ENCODE measurements at places on chromosomes 11 and 22.

DNA sequence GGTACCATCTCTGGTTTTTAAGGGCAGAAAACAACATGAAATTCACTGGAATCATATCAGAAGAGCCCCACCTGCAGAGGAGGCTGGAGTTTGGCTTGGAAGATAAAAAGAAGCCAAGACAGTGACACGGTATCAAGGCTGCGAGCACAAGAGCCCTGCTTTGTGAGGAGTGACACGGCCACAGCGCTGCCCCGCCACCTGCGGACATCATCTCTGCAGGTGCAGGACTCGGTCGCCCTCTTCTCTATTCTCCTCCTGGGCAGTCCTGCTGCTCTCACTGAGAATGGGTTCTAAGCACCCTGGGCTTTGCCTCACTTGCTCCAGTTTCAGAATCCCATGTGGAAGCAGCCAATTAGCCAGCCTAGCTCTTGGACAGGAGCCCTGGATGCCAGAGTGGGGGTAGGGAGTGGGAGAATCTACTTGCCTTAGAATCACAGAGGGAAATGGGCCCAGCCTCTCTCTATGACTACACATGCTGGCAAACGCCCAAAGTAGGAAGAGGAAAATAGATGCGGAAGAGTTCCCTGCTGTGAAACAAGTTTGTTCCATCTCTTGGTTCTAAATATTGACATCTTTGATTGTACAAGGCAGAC lies 17.1 kb downstream of the APOL4 start:
- DNase-seq = no peak

- no peak for DNase-seq
Measured at GRCh38 chr22:48416396-48417224, 1411.1 kb downstream of the BRD1 start.

DNA sequence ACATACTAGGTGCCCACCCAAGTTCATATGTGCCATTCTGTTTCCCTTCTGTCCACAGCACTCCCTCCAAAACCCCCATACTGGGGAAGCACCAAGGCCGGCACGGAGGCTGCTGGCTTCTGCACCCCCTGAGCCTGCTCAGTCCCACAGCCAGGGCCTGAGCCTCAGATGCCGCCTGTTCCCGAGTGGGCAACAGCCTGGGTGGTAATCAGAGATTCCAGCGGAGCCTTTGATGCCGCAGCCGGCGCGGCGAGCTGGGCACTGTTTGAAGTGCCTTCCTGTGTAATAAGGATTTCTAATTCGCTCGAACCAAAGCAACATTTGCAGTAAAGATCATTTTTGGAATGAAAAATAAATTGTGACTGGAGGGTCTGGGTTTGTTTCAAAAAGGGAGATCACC lies 460.3 kb downstream of the SOX6 start:
- DNase-seq = no peak

- DNase-seq = no peak
Measured at GRCh38 chr11:2976294-2977063, 15.7 kb downstream of the NAP1L4 start.

DNA sequence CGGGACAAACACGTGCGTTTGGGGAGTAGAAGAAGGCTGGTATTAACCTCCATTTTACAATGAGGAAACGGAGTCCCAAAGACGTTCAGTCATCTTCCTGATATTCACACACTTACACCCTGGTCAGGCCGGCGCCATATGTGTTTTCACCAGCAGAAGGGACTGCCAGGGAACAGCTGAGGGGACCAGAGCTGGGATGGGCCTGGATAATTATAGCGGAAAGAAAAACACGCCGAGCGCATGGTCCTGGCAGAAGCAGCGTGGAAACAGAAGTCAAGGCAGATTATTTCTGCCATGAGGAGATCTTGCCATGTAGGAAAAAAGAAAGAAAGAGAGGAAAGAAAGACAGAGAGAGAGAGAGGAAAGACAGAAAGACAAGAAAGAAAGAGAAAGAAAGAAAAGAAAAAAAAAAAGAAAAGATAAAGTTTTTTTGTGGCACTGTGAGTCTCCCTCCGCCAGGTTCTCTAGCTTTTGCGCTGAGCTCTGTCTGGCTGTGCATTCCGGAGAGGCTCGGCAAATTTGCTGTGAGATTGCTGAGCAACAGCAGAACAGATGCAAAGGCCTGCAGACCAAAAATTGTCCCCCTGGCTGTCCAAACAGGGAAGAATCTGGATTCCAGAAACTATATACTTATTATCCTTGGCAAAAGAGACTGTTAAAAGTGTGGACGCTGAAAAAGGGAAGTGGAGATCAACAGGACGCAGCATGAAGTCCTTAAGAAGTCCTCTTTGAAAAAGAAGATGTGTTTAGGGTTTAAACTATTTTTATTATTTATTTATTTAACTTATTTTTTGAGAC lies 1.3 kb upstream of the UCP2 start:
- no peak for DNase-seq

DNA sequence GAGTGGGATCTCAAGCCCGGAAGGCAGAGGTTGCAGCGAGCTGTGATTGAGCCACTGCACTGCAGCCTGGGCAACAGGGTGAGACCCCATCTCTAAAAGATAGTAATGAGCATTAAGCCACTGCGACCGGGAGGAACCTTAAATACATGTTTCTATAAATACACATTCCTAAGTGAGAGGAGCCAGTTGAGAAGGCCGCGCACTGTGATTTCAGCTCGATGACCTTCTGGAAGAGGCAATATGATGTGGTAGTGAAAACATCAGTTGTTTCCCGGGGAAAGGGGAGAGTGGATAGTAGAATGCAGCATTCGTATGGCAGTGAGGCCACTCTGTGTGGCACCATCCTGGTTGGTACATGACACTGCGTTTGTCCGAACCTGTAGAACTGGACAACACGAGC lies 18.0 kb downstream of the PTDSS2 start:
- DNase-seq = no peak

GRCh38 chr22:26636296-26636695 lies 14.5 kb downstream of the CRYBA4 start:
- DNase-seq = no peak

- no peak for DNase-seq
Measured at GRCh38 chr11:1762537-1763302, 1.0 kb downstream of the CTSD start.

- DNase-seq = no peak
Measured at GRCh38 chr11:91840640-91841240, 383.9 kb upstream of the FAT3 start.

DNA sequence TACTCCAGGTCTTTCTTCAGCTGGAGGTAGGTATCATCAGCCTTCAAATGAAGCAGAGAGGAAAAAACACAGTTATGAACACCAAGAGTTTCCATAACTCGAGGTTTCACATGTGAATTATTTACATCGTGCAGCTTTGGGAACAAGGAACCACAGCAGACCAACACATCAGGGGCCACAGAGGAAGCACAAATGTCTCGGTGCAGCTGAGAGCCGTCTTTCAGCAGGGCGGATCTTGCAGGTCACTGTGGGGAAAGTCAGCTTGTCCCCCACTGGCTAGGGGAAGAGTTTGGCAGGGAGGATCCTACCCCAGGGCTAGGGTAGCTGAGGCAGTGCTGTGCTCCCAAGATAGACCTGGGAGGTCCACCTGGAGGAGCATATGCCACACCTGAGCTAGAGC lies 74.7 kb downstream of the C11orf58 start:
- no peak for DNase-seq

DNA sequence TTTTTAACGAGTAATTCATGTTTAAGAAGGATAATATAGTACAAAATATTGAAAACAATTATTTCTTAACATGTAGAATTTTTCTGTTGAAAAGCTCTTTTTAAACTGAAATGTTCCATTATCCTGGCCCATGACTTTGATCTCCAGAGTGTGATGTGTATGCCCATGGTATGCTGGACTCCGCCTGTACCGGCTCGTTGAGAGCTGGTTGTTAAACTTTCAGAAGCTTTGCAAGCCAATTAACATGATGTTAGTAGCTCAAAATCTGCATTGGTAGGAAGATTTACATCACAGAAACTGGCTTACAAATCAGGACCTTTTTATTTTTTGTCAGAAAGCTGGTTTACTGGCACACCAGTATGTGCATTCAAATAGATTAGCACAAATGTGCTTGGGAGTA lies 15.0 kb downstream of the SIK2 start:
- DNase-seq = no peak

DNA sequence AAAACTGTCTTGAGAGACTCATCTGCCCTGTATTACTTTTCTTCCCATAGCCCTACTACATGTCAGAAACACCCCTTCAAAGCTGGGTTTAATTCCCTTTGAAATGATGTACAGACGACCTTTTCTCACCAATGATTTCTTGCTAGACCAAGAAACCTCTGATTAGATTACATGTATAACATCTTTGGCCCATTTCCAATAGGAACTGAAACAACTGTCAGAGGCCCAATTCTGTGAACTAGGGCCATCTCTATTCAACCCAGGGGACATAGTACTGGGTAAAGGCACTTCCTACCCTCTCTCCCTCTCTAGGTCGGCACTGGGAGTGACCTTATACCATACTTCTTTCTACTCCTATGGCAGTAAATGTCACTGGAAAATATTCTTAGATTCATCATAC lies 19.4 kb downstream of the NPAT start:
- no peak for DNase-seq

- no peak for DNase-seq
Measured at GRCh38 chr11:117704395-117705100, 92.5 kb downstream of the DSCAML1 start.

DNA sequence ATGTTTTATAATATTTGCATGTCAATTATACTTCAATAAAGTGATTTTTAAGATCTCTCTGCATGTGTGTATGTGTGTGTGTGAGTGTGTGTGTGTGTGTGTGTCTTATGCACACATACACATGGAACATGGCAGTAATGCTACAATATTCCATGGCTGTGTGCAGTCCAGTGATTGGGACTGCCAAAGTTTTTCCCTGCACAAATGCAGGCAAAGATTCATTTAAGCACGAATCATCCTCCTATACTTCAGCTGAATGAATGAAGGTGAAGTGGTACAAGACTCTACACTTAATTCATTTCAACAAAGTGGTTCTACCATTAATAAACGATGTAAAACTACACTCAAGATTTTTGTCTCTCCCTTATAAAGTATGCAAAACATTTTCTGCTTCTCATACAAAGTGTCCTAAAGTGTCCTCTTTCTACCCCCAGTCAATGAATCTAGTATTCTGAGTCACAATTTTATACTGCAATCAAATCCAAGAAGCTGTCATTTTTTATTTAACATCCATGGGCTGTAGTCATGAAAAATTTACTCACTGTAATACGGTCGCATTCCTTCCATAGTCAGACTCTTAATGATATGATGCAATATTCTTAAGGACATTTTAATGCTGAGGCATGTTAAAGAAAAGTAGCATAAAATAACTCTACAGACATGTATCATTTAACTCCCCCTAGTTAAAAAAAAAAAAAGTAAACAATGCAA lies 132.4 kb downstream of the TTC28 start:
- DNase-seq = no peak

DNA sequence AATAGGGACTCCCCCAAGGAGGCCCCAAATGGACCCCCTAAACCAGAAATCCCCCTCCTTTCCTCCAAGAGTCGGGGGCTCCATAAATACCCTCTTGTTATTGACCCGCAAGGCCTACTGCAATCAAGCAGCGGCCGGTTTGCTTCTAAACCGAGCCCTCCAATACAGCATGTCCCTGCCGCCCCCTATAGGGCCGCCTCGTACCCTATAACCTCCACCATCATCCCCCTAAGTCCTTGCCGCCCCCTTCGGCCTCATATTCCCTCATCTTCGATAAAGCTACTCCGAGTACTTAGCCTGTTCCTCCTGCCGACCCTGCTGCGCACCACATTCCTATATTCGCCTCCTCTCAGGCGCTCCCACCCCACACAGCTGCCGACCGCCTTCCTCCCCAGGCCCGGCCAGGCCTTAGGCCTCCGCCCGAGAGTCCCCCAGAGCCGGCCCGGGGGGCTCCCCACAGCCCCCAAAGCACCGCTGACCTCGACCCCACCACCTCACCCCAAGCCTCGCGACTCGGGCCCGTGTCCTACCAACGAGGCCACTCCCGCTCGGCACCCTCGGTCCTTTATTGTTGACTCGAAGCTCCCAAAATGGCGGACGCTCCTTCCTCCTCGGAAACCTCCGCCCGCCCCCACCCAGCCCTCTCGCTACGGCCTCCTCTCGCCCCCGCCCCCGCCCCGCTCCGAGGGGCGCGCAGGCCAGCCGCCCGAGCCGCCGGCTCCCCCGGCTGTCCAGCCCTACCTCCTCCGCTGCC lies 430 bp downstream of the DDX6 start:
- peak; percentile 68 for DNase-seq

DNA sequence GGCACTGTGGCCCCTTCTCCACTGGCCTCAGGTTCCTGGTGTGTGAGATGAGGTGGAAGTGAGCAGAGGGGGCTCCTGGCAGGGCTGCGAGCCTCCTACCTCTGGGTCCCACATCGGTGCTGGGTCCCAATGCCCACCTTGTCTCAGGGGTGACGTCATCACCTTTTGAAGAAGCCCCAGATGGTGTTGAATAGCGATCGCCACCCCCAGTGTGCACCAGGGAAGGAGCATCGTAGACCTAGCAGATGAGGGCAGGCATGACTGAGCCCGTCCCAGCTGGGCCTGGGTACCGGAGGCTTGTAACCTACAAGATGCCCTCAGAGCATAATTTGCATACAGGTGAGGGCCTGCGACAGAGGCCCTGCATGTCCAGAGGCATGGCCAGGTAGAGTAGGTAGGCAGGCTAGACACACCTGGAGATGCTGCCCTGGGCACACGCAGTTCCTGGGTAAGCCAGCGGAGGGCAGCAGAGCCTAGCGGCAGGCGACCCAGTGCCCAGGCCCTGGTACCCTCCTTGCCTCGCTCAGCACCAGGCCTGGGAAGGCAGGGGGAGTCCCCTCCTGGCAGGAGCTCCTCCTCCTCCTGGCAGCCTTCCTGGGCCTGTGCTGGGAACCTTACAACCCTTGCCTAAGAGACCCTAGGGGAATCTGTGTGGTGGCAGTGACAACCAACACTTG lies 52.5 kb downstream of the TPCN2 start:
- DNase-seq = peak; percentile 71

GRCh38 chr11:84950569-84951270 lies 676.4 kb downstream of the DLG2 start:
- no peak for DNase-seq

- DNase-seq = no peak
Measured at GRCh38 chr11:117597071-117597470, 199.9 kb downstream of the DSCAML1 start.

- DNase-seq = no peak
Measured at GRCh38 chr11:30364139-30364836, 41.4 kb downstream of the ARL14EP start.

DNA sequence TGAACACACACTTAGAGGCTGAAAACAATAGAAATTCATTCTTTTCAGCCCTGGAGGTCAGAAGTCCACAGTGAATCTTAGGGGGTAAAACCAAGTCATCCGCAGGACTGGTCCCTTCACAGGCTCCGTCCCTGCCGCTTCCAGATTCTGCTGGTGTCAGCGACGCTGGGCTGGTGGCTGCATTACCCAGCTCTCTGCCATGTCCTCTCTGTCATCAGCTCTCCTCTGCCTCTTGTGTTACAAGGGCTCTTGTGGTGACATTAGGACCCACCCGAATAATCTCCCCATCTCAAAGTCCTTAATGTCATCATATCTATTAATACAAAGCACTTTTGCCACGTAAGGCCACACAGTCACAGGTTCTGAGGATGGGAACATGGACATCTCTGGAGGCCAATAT lies 47.7 kb upstream of the ANO1 start:
- no peak for DNase-seq

- no peak for DNase-seq
Measured at GRCh38 chr22:38074181-38075104, 9.5 kb downstream of the SLC16A8 start.

GRCh38 chr22:43926349-43926710 lies 2.7 kb downstream of the PNPLA3 start:
- DNase-seq = no peak

Measured in CD4-positive, alpha-beta T cell treated with Interleukin-15 for 1 hour (primary cell).